Pons (tissue), 1 donor: ENCODE measurements at places on chromosomes 1 and 21.

DNA sequence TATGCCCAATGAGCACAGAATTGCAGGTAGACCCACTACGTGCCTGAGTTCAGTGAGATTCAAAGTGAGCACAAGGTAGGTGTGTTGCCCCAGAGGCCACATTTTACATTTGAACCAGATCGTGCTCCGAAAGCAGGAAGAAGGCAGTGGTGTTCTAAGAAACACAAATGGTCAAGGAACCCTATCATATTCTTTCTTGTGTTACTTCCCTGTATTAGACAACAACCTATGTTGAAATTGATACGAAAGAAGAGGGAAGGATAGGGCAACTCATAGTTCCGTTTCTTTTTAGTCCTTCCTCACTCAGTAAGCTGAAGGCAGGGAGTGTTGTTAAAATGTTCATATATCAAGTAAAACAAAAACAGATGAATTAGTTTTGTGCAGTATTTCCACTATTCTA is 33.9 kb downstream of the OLFML2B start:
- peak; percentile 53 for DNase-seq

DNA sequence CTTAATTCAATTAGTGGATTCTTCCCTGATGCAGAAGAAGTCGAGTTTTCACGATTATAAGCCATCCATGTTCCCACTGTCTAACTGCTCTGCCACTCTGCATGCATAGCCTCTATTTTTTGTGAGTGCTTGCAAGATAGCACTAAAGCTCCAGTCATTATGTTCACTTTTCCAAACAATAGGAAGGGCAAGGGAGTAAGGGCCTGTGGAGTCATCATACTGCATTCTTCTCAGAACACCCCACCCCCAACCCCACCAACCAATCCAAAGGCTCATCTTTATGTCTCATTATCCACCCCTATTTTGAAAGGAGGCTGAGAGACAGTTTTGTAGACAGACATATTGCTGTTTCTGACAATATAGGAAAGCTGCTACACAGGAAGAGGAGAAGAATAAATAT is 471.7 kb upstream of the ADGRL2 start:
- no peak for DNase-seq

DNA sequence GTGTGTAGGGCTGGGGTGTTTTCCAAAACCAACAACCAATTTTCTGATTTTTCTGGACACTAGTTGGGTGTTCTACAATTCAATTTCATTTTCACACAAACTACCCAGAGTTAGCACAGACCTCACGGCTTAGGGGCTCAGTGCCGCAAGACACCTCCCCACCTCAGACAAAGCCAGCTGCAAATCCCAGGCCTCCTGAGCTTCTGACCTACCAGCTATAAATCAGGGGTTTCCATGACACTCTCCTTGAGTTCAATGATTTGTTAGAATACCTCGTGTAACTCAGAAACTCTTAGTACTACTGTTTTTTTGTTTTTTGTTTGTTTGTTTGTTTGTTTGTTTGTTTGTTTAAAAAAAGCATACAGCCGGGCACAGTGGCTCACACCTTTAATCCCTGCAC is 28.7 kb upstream of the FAM89A start:
- DNase-seq: no peak

DNA sequence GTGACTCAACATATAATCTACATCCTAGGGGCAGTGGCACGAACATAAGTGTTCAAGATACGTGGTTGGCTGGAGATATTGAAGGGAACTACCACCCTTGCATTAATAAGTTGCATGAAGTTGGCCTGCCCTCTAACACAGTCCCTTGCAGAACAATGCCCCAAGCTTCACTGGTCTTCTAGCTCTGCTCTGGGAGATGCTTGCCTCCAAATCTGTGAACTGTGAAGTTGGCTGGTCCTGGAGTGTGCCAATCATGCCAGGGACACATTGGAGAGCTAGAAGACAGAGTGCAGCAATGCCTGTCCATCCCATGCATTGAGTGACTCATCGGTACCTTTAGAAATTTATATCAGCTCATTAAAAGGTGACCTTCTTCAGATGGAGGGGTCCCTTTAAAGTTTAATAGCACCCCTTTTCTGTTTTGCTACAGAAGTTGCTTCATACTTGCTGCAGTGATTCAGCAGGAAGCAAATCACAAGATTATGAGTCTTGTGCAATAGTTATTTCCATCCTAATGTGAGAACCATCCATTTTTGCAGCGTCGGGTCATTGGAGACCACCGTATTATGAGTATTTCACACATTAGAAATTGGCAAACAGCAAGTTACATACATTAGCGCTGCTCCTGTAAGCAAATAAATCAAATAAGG is 55.2 kb upstream of the KAZN start:
- no peak for DNase-seq

DNA sequence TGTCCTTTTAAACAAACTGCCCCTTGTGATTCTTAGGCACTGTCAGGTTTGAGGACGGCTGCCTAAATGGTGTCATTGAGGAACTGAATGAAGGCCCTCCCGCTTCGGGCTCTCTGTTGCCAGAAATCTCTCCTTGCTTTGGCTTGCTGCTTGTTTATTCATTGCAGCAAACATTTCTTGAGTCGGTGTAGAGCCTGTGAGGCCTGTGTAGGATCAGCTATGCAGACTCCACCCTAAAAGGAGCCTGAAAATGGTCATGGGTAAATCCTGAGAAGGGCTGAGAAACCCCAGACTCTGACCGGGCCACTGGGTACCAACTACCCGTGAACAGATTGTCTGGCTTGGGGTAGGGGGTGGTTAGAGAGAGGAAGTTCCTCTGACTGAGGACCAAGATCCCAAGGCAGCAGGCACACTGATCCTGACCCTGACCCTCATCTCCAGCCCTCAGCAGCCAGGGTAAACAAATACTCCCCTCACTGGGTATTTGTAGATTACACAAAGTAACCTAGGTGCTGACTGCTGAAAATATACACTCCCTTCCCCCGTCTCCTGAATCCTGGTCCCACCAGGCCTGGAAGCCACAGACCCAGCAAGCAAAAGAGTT is 3.1 kb downstream of the IL6R start:
- DNase-seq: peak; percentile 70

- no peak for DNase-seq
Observed at GRCh38 chr21:31893851-31894415, 21.1 kb downstream of the HUNK start.

DNA sequence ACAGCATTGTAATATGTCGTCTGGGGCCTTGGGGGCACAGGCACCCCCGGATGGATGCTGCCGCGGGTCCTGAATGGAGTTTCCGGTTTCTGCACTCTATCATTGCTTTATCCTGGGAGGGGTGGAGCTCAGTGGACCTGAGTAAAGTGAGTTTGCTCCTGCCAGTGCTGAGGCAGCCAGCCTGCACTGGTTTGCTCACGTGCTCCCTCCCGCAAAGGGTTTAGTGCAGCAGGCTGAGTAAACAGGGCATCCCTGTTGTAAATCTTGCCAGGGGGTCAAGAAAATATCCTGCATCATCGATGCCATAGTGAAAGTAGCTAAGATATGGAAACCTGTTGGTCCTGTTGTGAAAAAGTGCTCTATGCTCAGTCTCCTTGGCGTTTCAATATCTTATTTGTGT is 85.6 kb upstream of the BRINP3 start:
- DNase-seq: no peak

GRCh38 chr1:6248932-6249738 is 5.2 kb downstream of the HES3 start:
- no peak for DNase-seq

- peak; percentile 77 for DNase-seq
Observed at GRCh38 chr1:161359291-161359690, 8.4 kb downstream of the CFAP126 start.

DNA sequence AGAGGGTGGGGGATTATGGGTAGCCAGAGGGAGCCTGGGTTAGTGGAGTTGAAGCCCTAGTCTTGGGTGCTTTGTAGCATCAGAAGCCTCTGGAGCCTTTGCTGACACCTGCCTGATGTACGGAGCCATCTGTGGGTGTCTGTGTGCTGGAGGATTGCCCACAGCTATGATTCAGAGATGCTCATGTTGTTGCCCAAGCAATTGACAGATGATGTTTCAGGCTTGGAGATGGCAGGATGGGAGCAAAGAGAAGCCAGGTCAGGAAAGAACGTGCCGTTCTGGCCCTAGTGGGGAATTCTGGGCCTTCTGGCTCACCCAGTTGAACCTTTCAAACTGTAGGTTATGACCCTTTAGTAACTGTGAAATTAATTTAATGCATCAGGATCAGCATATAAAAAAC is 27.6 kb downstream of the COQ8A start:
- DNase-seq: no peak

GRCh38 chr1:26787381-26787705 is 407 bp upstream of the PIGV start:
- no peak for DNase-seq

GRCh38 chr1:203097001-203097400 is 11.2 kb upstream of the MYOG start:
- DNase-seq: no peak

DNA sequence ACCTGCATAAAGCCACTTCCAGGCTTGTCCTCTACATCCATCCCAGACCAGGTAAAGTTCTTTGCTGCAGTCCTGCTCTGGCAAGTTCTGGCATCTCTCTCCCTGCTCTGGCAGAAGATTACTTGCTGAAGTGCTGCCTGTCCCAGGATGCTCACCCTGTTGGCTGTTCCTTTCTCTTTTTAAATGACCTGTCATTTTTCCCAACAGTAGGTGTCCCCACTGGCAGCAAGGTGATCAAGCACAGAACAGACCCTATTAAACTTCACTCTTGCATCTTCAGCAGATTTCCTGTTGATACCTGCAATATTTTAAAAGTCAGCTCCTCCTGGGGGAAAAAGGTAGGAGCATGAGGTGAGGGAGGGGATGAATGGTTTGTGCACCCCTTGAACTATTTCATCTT is 332.6 kb downstream of the PBX1 start:
- DNase-seq: no peak

DNA sequence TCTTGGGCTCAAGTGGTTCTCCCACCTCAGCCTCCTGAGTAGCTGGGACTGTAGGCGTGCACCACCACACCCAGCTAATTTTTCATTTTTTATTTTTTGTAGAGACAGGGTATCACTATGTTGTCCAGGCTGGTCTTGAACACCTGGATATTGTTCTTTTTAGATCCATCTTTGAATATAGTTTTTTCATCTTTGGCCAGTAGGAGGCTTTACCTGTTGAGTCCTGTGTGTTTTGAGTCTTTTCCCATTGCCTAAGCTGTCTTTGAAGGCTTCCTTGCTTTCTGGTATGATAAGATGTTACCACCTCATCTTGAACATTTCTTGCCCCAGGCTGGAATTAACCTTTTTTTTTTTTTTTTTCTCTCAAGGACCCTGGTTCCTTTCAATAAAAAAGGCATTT is 387.8 kb upstream of the RUNX1 start:
- DNase-seq: no peak

- no peak for DNase-seq
Observed at GRCh38 chr1:38098101-38098847, 51.7 kb upstream of the POU3F1 start.

GRCh38 chr1:158771950-158772866 is at the start of gene OR6N1:
Gene OR6N1, minus strand, starts transcription at chr1:158772195. Its CDS starts 5,513 bp downstream, at chr1:158766682.
- DNase-seq: no peak

DNA sequence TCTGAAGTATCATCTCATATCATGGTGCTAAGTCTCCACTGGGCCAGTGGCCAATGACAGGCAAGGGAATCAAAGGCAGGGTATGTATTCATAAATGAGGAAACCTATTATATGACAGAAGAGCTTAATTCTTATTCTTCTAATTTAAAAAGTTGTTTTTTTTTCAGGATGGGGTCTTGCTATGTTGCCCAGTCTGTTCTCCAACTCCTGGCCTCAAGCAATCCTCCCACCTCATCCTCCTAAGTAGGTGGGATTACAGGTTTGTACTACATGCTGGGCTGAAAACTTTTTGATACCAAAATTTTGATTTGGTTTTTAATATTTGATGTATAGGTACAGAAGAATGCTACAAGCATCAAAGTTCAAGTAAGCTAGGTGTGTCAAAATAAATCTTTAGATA is 35.0 kb downstream of the ATP8B2 start:
- DNase-seq: no peak

- DNase-seq: no peak
Observed at GRCh38 chr1:74673351-74674111, at the start of gene ERICH3. Gene ERICH3, minus strand, starts transcription at chr1:74673792. Its CDS starts 273 bp downstream, at chr1:74673519.

DNA sequence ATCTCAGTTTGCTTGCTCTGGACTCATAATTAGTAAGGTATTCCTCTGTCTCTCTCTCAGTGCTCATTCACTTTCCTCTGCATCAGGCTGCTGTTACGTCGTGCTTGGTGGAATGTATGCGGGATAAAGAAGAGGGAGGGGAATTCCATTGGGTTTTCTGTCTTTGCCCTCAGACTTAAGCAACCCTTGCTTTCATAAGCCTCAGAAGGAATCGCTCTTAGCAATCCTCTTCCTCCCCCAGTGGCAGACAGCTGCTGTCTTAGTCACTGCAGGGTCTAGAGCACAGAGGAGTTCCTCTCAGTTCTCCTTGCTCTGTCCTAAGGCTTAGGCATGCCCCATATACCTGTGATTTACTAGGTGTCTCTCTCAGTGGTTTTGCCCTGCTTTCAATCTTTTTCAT is 19.1 kb upstream of the NTMT2 start:
- DNase-seq: no peak

GRCh38 chr1:30335997-30336390 is 387.4 kb downstream of the MATN1 start:
- DNase-seq: peak; percentile 11

DNA sequence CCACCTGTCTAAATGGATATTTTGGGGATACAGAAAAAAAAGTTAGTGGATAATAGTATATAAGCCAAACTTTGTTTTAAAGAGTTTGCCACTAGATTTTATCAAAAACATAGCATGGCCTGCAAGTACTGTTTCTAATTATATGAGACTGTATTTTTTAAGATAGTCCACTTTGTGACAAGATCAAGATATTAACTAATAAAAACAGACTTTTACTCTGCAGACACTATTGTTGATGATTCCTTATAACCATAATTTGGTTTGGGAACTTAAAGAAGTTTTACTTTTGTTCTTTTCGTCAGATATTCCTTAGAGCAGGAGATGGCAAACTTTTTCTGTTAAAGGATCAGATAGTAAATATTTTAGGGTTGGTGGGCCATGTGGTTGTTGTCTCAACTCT is 36.4 kb downstream of the SMG7 start:
- DNase-seq: no peak

GRCh38 chr1:56330391-56331026 is 248.9 kb downstream of the PLPP3 start:
- DNase-seq: no peak

- peak; percentile 56 for DNase-seq
Observed at GRCh38 chr1:39409055-39409816, 82.2 kb upstream of the BMP8A start.

DNA sequence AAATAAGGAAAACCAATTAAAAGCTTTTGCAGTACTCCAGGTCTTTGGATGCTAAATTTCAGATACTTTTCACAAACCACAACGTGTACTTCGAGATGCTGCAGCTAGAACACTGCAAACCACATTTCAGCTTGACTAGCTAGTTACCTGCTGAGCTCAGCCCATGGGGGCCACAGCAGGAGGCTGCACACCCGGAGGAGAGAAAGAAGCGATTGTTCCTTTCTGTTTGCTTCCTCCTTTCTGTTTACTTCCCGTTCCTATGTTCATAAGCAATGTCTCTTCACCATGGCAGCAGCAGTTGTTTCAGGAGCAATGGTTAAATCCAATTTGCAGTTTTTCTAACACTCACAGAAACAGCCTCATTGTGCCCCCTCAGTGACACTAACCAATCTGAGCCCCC is 225.6 kb upstream of the FGGY start:
- no peak for DNase-seq
